ENCODE measurements at places on chromosomes 12 and 14.
A peak's percentile ranks its signal among the peaks of the same experiment; 100 is the strongest.

- DNase-seq, result peak; percentile 31
Measured at GRCh38 chr12:111687255-111687654, 1.4 kb downstream of the ACAD10 start.

GRCh38 chr12:81077686-81078441, at the start of gene ACSS3:
TSS of gene ACSS3 (plus strand) at chr12:81078079. CDS start at chr12:81078121, 42 bp downstream.
- DNase-seq, result peak; percentile 74

GRCh38 chr12:120940799-120941198, 36.6 kb upstream of the SPPL3 start:
- no peak for DNase-seq

GRCh38 chr14:92925446-92925845, 2.5 kb downstream of the CHGA start:
- no peak for DNase-seq

- DNase-seq, result no peak
Measured at GRCh38 chr14:49950275-49951228, 57.7 kb downstream of the ARF6 start.

- DNase-seq, result peak; percentile 3
Measured at GRCh38 chr14:99035268-99035667, 236.7 kb downstream of the BCL11B start.

GRCh38 chr12:7068240-7068993, 7.9 kb downstream of the C1S start:
- DNase-seq, result no peak

DNA sequence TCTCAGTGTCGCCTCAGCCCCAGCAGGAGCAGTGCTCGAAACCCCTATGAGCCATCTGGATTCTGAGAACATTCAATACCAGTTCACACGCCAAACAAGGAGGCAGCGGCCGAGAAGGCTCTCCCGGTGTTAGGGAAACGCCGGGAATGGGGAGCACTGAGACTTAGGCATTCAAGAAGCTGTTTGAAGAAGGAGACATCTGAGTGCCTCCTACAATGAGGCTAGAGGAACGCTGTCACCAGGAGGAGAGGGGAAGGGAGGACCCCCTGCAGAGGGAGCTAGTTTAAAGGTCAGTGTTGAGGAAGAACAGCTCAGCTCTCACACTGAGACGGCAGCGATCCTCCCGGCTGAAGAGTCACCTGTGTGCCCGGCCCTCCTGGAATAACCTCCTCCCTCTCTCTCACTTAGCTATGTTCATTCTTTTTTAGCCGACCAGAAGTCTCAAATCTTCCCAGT, 69.9 kb downstream of the SERPINA3 start:
- no peak for DNase-seq

DNA sequence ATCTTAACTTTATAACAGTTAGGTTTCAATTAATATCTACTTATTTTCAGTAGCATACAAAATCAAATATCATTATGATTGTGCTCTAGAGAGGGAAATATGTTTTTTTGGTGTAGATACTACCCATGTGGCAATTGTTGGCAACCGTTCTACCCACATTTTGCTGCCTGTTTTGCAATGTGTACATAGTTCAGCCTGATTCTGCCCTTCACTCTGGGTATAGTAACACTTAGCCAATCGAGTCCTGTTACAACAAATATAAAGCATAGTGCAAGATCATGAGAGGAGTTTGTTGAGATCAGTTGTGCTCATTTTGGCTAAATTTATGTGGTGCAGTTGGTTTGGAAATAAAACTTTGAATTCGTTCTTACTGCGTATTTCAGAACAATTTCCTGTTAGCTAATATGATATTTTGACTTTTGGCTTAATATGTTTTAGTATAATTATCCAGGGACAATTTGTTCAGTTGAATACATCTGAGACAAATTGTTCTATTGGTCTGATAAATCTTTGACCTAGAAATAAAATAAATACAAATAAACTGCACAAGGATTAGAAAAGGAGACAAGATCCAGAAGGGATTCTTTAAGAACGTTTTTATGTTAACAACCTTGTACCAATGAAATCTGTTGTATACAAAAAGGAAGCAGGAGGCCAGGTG, 76.9 kb downstream of the ATF7IP start:
- peak; percentile 16 for DNase-seq

- DNase-seq, result no peak
Measured at GRCh38 chr14:93059917-93060545, 55.7 kb downstream of the ITPK1 start.

DNA sequence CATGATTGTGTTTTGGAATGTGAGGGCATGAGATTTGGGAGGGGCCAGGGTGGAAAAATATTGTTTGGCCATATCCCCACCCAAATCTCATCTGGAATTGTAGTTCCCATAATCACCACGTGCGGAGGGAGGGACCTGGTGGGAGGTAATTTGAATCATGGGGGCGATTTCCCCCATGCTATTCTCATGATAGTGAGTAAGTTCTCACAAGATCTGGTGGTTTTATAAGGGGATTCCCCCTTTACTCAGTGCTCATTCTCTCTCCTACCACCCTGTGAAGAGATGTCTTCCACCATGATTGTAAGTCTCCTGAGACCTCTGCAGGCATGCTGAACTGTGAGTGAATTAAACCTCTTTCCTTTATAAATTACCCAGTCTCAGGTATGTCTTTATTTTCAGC, 15.7 kb downstream of the OR10P1 start:
- no peak for DNase-seq

GRCh38 chr12:24997970-24998582, 49.2 kb upstream of the BCAT1 start:
- DNase-seq, result peak; percentile 80

GRCh38 chr12:111785651-111786050, 18.9 kb downstream of the ALDH2 start:
- peak; percentile 37 for DNase-seq

DNA sequence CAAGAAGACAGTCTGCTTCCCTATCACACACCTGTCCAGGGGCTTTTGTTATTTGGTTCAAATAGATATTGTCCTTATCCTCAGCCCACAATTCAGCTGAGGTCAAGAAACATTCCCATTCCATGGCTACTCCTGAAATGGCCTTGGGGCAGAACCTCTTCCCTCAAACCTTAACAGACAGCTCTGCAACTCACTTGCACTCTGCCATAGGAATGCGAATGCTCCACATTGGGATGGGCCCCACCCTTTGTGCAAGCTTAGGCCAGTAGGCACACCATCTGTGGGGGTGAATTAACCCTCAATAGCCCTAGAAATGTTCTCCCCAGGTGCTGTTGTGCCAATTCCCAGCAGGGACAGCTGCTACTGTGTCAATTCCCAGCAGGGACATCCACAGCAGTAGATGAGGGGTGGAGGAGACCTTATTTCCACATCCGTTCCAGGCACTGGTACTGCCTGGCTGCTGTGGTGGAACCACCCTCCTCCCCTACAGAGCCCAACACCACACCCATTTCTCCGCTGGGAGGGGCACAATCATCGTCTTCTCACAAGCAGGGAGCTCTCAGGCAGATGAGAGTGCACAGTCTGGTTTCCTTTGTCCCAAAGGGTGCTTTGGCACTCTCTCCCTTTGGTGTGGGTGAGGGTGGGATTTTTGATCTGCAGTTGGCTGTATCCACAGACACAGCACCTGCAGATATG, 42.3 kb upstream of the GLIPR1 start:
- DNase-seq, result no peak

- no peak for DNase-seq
Measured at GRCh38 chr12:132262256-132263060, 66.9 kb downstream of the GALNT9 start.

DNA sequence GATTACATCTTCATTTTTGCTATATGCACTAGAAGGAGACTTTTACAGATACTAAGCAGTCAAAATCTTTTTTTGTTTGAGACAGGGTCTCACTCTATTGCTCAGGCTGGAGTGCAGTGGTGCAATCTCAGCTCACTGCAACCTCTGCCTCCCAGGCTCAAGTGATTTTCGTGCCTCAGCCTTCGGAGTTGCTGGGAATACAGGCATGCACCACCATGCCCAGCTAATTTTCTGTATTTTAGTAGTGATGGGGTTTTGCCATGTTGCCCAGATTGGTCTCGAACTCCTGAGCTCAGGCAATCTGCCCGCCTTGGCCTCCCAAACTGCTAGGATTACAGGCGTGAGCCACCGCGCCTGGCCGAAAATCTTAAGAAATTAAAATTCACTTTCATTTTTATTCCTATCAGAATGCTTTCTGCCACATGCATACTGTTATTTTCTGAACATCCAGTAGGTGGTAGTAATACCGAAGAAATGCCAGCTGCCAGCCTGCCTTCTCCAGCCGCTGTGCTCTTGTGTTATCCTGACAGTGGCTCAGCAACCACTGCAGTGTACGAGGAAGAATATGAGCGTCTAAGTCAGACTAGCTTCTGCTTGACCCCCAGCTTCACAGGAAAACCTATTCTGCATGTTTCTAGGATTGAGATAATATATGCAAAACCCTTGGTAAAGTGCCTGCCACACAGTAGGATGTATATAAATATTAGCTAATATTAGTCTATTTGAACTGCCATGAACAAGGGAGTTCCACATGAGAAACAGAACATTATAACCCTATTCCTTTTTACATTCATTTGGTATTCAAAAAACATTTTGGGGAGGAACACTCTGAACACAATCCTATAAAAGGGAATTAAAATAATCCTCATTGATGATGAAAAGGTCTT, 54.2 kb downstream of the RPAP3 start:
- peak; percentile 55 for DNase-seq

DNA sequence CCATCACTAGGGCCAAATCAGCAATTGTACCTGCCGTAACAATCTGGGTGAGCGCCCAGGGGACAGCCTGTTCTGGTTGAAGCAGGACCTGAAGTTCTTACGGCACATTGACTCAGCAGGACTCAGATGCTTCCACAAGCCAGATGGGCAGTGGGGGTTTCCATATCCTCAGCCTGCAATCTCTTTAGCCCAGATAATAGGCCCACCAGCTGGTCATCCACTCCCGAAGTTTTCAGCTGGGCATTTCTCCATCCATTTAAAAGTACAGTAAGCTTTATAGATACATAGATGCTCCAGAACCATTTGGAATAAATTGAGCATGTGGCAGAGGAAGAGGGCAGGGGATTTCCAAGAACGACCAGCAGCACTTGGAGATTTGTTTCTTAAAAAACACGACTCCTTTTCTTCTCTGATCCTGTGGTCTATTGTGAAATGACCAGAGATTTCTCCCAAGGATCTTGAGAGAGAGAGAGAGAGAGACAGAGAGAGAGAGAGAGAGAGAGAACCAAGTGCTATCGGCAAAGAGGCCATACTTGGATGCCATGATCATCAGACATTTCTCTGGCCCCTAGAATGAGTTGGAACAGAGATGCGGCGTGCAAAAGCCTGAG, 74.8 kb upstream of the PLXNC1 start:
- DNase-seq, result no peak

GRCh38 chr12:46384451-46385309, 12.1 kb upstream of the SLC38A2 start:
- DNase-seq, result no peak

DNA sequence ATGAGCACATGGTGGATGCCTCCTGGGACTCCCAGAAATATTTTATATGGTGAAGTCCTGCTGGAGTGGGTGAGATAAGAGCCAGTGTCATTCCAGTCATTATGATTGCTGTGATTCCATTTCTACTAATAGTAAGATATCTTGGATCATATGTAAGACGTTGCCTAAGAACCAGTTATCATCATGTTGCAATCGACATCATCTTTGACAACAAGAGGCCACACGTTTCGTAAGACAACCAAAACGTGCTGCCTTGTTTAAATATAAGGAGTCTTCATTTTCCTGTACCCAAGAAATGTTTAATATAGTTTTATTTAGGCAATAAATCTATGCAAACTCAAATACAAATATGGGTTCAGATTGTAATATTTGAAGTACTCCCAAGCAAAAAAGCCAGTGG, 58.4 kb downstream of the SPTSSA start:
- DNase-seq, result no peak

DNA sequence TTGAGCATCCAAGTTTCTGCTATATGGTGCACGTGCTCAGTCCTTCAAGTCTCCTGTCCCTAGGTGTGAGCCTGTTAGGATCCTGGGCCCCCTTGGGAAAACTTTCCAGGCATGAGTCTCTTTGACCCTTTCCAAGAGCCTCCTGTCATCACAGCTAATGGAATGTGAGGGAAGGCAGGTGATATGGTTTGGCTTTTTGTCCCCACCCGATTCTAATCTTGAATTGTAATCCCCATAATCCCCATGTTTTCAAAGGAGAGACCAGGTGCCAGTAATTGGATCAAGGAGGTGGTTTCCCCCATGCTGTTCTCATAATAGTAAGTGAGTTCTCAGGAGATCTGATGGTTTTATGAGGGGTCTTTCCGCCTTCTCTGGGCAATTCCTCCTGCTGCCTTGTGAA, 265.5 kb downstream of the ATP23 start:
- no peak for DNase-seq

DNA sequence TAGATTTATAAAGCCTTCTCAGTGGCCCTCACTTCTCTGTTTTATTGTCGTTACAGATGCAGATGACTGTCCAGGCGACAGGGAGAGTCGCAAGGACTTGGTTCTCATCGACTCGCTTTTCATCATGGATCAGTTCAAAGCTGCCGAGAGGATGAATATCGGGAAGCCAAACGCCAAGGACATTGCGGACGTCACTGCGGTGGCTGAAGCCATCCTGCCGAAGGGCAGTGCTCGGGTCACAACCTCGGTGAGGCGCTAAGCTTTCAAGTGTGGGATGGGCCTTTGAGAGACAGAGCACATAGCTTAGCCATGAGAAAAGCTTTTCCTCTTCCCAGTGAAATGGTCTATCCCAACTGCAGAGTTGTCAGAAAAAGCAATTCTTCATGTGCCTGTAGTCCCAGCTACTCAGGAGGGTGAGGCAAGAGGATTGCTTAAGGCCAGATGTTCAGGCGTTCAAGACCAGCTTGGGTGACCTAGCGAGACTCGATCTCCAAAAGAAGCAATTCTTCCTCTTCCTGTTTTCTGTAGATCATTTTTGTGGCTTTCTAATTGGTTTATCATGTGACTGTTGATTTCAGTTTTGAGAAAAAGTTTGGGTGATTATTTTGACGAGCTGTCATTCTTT, 56.4 kb downstream of the EP400 start:
- DNase-seq, result peak; percentile 14

DNA sequence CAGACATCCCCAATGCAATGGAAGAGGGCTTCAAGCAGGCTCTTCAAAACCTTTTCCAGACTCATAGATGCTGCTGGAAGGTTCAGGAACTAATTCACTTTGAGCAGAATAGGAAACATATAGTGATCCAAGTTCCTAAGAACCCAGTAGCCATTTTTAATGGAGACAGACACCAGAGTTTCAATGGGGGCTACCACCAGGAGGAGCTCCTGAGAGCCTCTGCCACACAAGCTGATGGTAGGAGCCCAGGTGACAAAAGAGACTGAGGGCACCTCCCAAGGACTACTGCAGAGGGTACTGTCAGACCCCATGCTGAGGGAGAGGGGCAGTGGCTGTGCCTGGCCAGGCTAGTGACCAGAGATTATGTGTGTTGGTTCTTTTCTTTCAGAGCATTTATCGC, 45.9 kb downstream of the IFNG start:
- no peak for DNase-seq
